ENCODE measurements at places on chromosomes 1 and 21.

GRCh38 chr21:42002421-42002958 lies 7.7 kb downstream of the ZBTB21 start:
- DNase-seq: peak; percentile 98

GRCh38 chr1:170590921-170591705 lies 59.1 kb downstream of the GORAB start:
- DNase-seq: no peak

GRCh38 chr21:41761934-41762635 lies 4.8 kb downstream of the RIPK4 start:
- DNase-seq: no peak

DNA sequence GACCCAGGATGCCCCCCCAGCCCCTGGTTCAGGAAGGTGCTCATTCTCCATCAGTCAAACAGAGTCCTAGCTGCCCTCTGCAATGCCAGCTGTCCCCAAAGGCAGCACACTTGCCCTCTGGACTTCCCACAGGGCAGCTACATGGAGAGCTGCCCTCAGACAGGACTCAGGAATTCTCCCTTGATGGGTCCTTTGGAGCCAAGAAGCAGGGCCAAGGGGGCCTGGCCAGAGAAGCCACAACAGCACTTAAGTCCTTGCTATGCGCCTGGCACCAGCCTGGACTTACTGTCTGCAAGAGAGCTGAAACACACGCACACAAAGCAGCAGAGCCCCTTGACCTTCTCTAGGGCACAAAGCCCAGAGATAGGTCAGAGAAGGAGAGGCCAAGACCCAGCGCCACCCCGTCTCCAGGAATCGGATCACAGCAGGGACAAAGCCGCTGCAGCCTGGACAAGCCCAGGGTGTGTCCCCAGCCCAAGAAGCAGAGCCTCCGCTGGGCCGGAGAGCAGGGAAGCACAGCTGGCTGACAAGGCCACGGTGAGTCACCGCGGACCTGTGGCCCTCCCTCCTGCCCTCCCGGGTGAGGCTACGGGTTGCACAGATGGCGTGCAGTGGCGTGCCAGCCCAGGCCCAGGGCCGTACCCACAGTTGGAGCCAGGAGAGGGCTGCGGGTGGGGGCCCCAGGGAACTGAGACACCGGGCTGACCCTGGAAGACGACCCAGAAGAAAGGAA lies 1.7 kb downstream of the WNT9A start:
- DNase-seq: peak; percentile 80
